ENCODE measurements at places on chromosomes 2 and 18.

- DNase-seq = no peak
These were observed 109.0 kb upstream of the ALK start for GRCh38 chr2:30030361-30030760.

GRCh38 chr18:48878471-48878870, 72.3 kb downstream of the SMAD7 start:
- no peak for DNase-seq

- DNase-seq = no peak
These were observed 106.8 kb downstream of the TSN start for GRCh38 chr2:121862286-121862685.

DNA sequence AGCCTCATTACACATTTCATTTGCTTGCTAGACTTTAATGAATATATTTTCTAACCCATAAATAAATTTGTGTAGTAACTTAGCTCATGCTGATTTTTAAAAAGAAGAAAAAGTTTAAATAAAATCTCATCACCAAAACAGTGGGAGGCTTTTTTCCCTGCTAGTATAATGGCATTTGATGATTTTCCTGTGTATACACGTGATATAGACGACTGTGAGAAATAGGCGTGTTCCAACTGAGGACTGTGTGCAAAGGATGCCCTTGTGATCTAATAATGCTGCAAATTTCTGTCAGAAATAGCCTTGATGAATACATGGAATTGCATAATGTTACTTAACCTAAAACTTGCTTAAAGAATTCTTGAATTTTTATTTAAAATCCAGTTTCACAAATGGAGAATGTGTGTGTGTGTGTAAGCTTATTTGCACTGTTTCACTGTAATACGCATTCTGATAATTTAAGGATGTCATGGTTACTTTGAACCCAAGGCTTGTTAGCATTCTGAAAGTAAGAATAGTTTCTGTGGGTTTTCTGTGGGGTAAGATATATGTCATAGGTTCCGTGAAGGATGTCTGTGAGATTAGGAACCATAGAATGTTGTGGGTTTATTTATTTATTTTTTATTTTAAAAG, 178.0 kb downstream of the DLGAP1 start:
- DNase-seq = no peak

- DNase-seq = no peak
These were observed 48.6 kb downstream of the SMAD2 start for GRCh38 chr18:47881752-47882455.

GRCh38 chr18:59971871-59972428, 72.2 kb downstream of the PMAIP1 start:
- no peak for DNase-seq

- no peak for DNase-seq
These were observed 87.3 kb downstream of the HNRNPLL start for GRCh38 chr2:38515155-38516074.

DNA sequence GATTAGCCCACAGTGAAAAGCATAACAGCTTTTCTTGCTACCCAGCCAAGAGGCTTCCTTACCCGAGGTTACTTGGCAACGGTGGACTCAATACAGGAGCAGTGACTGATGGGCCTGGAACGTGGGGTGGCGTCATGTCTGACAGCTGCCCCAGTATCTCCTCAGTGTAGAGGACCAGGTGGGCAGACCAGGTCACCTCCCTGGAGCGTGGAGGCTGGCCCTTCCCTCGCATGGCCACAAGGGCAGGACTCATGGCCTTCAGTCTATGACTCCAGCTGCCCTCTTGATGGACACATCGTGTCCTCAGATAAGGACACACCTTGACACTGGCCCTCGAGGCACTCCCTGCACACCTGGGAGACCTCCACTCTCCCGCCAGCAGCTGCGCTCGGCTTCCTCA, 6.4 kb downstream of the ASPRV1 start:
- no peak for DNase-seq

GRCh38 chr2:204669382-204669781, 124.1 kb downstream of the PARD3B start:
- no peak for DNase-seq

- no peak for DNase-seq
These were observed 12.6 kb upstream of the KCNG2 start for GRCh38 chr18:79784965-79785770.

DNA sequence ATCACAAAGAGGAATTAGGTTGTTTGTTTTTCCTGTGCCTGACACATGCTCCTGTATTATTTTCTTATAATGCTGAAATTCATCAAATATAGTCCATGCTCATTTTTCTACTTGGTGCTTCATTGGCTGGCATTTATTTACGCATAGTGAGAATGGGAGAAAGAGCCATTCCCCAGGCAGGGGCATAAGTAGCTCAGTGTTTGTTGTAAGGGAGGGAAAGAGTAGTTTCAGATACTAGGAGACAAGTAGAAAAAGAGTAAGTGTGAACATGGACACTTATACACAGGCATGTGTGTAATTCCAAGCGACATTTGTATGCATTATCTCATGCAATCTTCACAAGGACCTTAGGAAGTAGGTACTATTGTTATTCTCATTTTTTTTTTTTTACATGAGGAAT, 111.9 kb upstream of the UGP2 start:
- DNase-seq = no peak

DNA sequence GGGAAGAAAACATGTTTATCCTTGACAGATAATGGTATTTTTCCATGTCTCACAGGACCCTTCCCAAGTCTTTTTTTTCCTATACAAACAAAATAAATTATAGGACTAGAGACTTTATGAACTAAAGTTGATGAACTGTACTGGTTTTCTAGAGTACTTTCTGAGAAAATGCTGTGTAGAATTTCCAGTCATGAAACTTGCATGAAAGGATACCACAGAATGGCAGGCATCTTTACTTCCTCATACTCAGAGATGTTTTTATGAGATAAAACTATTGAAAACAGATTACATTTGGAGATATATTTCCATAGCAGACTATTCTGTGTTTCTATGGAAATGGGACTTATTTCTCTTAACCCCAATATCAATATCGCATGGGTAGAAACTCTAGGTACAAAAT, 403.5 kb downstream of the PARD3B start:
- DNase-seq = no peak

GRCh38 chr18:52437161-52437560, 97.2 kb downstream of the DCC start:
- no peak for DNase-seq

DNA sequence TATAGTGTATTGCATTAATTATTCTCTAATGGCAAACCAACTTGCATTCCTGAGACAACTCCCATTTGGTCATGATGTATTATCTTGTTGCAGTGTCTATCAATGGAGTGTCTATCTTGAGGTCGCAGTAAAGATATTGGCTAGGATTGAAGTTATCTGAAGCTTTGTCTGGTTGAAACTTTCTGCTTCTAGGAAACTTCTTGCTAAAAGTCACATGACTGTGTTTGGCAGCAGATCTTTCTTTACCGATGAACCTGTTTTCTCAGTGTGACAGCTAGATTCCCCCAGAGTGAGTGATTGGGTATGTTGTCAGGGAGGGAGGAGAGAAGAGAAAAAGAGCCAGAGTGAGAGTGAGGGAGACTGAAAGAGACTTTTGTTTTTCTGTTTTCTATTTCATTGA, 119.6 kb downstream of the QPCT start:
- no peak for DNase-seq

DNA sequence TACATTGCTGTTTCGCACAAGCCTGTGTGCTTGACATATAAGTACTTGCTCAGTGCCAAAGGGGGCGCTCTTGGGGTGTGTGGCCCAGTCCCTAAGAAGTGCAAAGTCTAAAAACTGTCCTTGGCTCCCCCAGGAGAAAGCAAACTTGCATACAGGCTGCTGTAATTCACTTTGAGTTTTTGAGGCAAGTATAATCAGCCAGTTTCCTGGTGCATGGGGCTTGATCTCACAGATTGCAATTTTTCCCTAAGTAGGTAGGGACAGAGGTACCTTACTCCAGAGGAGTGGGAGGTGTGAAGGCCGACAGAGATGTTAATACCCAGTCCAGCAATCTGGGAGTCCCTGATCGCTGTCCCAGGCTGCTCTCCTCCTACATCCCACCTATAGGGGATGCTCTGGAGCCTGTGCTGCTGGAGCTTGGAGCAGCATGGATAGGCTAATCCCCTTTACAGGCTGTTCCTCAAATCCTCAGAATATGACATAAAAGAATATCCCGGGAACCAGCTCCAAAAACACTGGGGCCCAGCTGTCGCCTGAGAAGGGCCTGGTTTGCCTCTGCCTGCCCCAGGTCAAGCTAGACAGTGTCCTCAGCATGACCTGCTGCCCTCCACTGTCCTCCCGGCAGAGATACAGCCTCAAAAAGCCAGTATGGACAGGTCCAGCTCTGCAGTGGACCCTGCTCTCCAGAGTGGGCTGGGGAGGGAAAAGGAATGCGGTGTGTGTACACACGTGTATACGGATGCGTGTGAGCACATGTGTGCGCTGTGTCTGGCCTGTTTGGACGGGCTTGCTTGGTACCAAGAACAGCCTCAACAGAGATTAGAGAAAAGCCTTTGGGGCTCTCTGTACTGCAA, 136.5 kb upstream of the HAAO start:
- DNase-seq = no peak

DNA sequence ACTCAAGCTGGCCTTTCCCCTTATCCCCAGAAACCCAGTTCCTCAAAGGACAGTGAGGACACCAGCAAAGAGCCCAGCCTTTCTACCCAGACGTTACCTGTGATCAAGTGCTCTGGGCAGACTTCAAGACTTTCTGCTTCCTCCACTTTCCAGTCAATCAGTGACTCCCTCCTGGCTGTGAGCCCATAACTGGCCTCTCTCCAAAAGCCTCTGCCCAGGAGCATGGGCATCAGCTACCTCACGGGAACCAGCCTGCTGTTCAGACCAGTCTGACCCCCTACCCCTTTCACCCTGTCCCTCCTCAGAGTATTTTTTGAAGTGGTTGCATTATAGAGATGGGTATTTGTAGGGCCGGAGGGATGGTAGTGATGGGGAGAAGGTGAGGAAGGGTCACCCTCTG, 27.7 kb upstream of the CYP27A1 start:
- DNase-seq = no peak

DNA sequence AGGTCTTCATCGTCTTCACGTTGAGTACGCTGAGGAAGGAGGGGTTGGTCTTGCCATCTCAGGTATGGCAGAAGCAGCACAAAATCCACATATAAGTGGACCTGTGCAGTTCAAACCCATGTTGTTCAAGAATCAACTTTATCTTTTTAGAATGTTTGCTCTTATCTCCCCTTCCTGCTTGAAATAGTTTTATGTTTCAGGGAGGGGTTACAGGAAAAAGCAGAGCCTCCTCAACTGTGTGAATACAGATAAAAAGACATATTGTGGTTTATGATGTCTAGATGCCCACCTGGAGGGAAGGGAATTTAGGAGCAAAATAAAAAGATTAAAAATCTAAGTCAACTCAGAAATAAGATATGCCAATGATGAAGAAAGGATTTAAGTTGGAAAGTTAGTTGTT, 75.9 kb downstream of the VRK2 start:
- DNase-seq = no peak

DNA sequence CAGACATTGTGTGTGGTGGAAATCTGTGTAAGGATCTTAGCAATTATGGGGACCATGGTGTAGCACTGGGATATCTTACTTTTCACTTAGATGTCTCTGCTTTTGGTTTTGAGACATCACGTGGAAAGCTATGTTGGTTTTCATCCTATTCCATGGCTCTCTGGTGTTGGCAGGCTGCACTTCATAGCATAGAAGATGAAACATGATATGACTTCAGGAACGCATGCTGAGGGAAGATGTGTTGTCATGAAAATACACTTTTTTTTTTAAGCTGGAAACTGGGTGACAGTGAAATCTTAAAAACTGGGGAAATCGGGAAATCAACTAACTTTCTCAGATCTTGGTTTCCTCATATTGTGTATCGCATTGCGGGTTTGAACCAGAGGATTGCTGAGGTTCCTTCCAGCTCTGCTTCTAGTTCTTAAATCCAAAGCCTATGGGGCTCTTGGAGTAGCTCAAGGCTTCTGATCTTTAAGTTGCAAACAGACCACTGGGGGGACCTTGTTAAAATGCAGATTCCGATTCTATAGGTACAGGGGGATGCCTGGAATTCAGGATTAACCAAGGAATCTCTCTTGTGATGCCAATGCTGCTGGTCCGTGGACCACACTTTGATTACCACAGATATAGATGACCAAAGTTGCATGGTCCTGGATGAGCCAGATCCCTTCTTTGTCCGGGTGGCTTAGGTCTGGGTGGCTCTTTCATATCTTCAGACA, 160.7 kb downstream of the SH3RF3 start:
- DNase-seq = no peak

- DNase-seq = no peak
These were observed 29.8 kb upstream of the POMC start for GRCh38 chr2:25198209-25198525.

DNA sequence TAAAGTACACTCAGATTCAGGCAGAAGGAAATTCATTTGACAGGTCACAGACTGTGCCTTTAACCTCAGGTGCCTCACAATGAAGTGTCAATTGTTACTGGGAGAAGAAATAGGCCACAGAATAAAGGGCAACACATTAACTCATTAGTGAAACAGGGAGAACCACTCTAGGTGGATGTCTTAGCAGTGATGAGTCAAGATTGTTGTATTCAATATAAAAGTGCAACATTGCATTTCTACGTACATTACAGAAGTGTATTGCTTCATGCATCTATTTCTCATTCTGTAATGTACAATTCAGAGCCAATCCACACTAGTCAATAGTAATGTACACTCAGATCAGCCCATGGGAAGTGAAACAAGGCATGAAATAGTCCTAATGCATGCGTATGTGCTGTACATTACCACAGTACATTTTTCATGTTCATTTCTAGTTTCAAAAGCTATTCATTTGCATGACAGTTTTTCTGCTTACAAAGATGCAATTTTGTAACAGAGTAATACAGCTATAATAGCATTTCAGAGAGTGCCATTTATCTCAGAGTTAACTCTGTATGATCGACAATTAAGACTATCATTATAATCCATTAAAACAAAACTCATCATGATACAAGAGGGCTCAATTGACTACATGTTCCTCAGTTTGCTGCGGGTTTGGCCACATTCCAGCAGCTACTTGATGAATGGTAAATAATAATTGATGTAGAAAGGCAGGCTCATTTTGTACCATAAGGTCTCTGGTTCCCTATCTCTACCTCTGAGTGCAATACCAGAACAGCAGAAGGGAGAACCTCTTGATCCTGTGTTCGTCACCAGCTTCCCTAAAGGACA, 12.2 kb upstream of the ARL5A start:
- no peak for DNase-seq

DNA sequence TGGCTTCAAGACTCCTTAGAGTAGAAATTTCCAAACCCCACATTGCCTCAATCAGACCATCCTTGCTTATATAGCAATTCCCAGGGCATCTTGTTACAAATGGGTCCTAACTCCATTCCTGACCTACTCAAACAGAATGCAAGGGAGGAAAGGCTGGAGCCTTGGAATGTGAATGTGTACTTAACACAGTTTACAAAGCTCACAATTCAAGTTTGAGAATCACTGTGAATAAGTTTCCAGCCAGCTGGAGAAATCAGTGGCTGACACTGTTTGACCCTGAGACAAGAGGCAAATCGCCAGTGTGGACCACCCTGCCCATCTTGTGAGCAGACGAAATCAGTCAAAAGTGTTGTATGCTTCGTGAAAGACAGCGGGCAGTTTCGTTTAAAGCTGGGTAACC, 65.5 kb downstream of the SOWAHC start:
- no peak for DNase-seq

- DNase-seq = no peak
These were observed 86.6 kb upstream of the STPG4 start for GRCh38 chr2:47241715-47242114.

Data from stimulated activated CD4-positive, alpha-beta T cell treated with anti-CD3 and anti-CD28 coated beads, Interleukin-15, amount 100 ng/mL, for 48 hours (primary cell).